Large intestine (tissue), 12 donors: ENCODE measurements at places on chromosomes 16 and 17.

DNA sequence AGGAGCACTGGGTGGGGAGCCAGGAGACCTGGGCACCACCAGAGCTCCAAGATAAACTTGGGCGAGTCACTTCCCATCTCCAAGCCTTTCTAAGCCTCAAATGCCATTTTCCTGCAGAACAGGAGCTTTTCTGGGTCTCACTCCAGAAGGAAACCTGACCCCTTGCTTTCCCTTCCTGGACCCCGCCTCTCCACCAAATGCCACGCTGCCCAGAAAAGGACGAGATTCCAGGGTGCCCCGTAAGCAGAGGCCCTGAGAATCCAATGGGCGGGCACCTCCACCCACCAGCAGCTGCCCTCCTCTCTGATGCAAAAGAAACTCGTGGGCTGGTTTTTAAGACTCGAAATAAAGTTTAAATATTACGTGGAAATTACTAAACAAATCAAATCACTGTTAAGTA, 31.3 kb downstream of the ZNF423 start:
- no peak for DNase-seq

DNA sequence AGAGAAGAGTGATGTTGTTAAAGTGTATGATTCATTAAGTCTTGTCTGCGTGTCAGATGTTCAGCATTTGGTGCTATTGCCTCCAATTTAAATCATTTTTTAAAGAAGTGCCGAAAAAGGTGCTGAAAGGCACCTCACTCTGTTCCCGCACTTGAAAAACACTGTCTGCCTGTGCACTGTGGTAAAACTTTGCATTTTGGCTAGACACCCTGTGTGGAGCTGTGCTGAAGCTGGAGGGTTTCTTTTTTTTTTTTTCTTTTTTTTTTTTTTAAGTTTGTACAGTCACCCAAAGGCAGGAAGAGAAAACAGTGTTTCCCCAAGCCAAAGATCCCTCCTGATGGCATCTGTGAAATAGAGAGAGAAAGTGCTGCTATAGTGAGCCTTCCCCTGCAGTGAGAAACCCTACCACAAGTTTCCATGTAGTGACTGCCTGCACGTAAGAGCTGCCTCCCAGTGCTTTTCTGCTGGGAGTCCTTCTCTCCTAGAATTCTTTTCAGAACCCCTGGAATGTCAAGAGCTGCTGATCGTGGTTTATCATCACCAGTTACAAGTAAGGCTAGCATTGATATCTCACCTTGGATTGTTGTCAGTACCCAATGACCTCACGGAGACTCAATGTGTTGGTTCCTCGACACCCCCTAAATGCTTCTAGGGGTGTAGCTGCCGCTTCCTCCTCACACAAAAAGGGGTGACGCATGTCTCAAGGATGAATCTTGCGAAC, 116.0 kb upstream of the SOX9 start:
- no peak for DNase-seq

DNA sequence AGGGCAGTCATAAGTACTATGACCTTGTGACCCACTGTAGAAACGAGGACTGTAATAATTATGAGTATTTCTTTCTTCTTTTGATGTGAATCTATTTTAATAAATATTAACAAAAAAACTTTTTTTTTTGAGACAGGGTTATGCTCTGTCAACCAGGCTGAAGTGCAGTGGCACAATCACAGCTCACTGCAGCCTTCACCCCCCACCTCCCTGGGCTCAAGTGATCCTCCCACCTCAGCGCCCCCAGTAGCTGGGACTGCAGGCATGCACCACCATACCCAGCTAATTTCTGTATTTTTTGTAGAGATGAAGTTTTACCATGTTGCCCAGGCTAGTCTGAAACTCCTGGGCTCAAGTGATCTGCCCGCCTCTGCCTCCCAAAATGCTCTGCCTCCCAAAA, 32.6 kb downstream of the SCPEP1 start:
- no peak for DNase-seq

DNA sequence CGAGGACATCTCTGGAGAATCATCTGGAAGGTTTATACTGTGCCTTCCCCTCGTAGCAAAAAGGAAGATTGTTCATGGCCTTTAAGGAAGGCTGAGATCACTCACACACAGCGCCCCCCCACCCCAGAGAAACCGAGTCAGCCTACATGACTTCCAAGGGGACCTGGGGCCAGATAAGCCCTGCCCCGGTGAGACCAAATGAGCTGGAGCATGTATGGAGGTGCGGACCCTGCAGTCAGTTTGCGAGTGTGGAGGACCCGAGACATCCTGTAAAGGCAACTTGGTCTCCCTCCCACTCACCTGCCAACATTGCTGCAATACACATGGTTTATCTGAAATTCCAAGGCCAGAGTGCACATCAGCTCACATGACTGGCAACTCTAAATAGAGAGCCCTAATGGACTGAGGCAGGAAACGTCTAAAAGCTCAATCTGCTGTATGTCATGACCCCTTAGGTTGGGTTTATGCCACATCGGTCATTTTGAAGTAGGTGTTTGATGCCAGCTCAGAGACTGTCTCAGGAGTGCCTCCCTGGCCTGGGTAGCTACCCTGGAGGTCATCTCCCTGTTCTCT, 233.6 kb downstream of the CPPED1 start:
- DNase-seq = peak; percentile 76

GRCh38 chr16:724188-725040, 1.8 kb downstream of the CCDC78 start:
- no peak for DNase-seq

GRCh38 chr17:75245011-75245410, 16.4 kb downstream of the GGA3 start:
- no peak for DNase-seq

DNA sequence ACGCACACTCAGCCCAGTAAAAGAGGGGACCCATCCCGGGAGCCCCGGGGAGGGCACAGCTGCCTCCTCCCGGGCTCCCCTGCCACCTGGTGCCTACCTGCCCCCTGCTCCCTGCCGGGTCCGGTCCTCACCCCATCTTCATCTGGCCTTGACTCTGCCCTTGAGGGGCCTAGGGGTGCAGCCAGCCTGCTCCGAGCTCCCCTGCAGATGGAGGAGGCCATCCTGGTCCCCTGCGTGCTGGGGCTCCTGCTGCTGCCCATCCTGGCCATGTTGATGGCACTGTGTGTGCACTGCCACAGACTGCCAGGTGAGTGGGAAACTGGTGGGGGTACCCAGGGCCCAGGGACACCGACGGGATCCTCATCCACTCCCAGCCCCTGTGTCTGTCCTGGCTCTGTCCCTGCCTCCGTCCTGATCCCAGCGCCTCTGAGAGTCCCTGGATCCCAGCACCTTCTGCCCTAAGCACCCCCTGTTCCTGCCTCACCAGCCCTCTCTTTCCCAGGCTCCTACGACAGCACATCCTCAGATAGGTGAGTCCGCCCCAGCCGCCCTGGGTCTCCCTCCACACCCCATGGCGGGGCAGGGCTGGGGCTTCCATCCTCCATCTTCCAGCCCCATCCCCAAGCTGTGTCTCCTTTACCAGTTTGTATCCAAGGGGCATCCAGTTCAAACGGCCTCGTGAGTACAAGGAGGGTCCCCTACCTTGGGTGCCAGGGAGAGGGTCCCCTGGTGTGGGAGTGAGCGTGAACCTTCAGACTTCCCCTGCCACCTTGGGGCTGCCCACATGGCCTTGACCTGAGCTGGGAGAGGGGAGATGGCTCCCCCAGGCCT, 574 bp downstream of the LAT start:
- no peak for DNase-seq

DNA sequence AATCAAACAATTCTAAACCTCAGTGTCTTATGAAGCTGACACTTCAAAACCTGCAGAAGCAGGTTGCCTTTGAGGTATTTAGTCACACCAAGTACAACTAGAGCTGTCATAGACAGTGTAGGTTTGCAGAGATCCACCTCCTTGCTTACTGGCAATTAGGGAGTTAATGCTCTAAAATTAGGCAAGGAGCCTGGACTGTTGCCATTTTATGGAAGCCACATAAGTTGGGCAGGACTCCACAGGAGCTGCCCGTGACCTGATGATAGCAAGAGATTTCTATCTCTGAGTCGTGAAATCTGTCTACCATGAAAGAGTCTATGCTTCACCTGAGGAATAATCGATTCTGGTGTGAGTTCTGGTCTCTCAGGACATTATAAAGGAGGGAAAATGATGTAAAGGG, 8.9 kb downstream of the EME1 start:
- no peak for DNase-seq

DNA sequence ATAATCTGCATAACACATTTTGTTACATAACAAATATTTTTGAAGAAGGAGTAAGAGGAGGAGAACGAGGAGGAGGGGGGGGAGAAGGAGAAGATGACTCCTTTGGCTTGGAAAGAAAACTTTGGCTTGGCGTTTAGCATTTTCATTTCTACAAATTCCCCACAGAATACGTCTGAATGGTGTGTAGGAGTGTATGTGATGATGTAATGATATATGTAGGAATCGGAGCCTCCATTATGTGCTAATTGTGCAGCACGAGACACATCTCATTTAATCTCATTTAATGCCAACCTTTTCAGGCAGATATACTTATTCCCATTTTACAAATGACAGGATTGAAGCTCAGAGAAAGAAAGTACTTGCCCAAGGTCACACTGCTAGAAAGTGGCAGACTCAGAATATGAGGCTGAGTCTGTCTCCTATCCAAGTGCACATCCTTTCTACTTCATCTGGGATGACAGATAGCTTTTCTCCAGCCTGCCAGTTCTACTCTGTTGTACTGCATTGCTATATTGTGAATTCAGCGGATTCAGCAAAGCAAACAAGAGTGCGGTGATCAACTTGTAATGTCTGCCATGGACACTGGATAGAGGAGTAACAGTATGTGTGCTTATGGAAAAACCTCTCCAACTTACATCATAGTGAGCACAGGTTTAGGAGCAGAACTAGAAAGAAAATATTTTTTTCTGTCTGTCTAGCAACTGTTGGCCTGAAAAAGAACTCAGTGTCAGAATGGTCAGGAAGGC, 10.4 kb upstream of the SLC47A2 start:
- no peak for DNase-seq

GRCh38 chr17:27654654-27655524, 23.9 kb downstream of the LGALS9 start:
- DNase-seq = peak; percentile 67

GRCh38 chr17:17724307-17725010, 43.2 kb downstream of the RAI1 start:
- DNase-seq = no peak

GRCh38 chr17:73493956-73494926, 150.0 kb downstream of the SDK2 start:
- DNase-seq = no peak

DNA sequence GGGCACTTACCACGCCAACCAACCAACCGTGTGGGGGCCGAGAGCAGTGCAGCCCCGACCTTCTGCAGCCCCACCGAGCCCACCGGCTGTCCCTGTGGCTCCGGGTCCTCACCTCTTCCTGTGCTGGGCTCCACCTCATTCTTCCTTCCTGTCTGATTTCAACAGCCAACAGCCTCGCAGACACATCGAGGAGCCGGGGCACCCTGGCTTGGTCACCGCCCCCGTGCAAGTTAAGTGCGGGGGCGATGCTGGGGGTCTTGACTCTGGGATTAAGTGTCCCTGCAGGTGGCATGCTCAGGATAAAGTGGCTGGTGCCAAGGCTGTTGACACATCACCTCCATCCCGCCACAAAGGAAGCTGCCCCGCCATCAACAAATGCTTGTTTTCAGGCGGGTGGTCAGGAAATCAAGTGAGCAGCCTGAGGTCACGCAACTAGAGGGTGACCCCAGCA, at the start of gene NLRC3:
TSS of gene NLRC3 (minus strand) at position 102 of the 451 bp plus-strand sequence. CDS start 12,367 bp downstream, outside the sequence.
- DNase-seq = no peak

DNA sequence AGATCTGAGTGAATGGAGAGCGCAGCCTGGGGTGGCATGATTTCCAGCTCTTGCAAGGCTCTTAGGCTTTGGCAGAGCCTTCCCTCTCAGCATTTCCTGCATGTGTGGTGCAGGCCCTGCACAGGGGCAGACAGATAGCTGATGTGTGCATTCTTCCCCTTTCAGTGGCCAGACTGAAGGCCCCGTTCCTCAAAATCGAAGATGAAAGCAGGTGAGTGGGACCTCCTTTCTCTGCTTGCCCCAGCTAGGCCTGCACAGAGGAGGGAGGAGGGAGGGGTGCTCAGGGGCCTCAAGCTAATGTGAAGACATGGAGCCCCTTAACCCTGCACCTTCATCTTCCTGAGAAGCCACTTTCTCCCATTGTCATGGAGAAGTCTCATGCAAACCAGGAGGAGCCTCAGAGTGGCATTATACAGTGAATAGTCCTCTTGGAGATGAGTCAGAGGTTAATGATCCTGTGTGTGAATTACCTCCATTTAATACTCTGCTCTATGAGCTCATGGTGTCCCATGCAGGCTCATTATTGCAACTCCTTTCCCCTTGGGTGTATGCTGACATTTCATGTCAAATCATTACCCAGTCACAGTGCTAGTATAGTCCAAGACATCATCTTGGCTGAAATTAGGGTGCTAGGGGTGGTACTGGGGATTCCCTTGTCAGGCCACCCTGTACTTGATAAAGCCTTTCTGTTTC, 20.4 kb upstream of the ADAM11 start:
- peak; percentile 28 for DNase-seq

DNA sequence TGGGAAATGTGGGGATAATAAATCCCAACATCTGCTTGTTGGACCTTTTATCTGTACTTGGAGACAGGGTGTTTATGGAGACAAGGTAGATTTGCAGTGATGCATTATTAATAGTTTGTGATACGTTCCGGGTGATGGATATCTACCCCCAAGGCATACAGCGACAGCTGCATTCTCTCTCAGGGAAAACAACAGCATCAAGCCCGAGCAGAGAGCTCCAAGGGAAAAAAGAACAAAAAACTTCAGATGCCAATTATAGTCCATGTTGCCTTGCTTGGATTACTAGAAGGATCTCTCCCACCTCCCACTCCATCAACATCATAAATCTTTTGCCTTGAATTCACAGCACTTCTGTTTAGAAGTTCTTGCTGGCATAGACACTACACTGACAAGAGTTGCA, 187.5 kb upstream of the CDH11 start:
- DNase-seq = no peak

GRCh38 chr16:27073733-27074132, 7.0 kb downstream of the C16orf82 start:
- DNase-seq = no peak

DNA sequence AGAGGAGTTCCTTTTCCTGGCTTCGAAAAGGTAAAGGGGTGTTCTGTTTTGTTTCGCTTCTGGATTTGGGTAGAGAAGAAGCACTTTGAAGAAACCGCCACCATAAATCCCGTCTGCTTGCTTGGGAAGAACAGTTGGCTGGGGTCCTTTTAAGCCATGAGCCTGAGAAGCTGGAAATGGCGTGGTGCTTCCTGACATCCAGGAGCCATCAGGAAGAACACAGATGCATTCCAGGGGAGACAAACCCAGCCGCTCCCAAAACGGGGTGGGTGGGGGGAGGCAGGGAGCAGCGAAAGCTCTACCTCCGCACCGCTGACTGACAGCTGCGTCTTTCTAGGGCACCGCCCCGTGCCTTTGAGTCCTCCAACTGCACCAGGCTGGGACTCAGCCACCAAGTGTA, 91.6 kb downstream of the ZDHHC7 start:
- no peak for DNase-seq

DNA sequence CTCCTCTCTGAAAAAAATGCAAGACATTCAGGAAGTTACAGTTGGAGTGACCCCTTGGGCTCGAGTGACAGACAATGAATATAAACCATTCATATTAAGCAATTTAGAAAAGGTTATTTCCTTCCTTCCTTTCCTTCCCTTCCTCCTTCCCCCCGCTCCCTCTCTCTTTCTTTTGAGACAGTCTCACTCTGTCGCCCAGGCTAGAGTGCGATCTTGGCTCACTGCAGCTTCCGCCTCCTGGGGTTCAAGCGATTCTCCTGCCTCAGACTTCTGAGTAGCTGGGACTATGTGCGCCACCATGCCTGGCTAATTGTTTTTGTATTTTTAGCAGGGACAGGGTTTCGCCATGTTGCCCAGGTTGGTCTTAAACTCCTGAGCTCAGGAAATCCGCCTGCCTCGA, 13.2 kb downstream of the PSMD12 start:
- no peak for DNase-seq

- no peak for DNase-seq
Measured at GRCh38 chr16:14334366-14335080, 263.4 kb downstream of the MRTFB start.
